ENCODE measurements at places on chromosomes 12 and 14.

- peak; percentile 38 for DNase-seq
Observed at GRCh38 chr12:122860040-122860853, 25.0 kb downstream of the HIP1R start.

GRCh38 chr12:92739113-92739512 is 36.3 kb downstream of the PLEKHG7 start:
- DNase-seq, result no peak

DNA sequence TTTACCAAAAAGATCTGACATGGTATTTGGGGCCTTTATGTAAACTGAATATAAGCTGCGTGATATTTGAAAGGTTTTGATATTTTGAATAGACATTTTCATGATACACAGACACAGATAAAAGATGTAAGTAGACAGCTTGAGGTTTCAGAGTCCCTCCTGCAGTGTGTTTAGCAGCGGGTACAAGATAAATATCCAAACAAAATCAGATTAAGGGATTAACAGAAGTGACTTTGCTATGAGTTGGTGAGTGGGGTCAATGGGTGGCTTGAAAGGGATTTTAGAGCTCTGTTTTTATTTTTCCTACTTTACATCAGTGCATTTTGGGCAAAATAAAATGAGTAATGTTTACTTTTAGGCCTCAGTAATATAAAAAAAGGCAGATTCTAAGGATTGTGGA is 84.1 kb downstream of the IGF1 start:
- no peak for DNase-seq

GRCh38 chr14:39315859-39316444 is 82.2 kb downstream of the MIA2 start:
- DNase-seq, result peak; percentile 34

DNA sequence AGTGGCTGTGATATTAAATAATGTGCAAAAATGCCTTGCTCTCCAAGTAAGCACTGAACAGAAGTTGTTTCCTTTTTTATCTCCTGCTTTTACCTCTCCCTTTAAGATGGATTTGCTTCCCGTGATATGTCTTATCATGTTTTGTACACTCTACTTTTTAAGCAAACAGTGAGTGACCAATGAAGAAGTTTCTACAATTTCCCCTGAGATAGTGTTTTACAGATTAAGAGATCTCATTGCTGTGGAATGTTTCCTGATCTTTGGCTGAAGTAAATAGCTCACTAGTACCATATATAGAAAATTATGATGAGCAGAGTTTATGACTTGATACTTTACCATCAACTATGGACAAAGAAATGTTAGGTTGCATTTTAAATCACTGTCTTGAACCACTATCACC is 184.8 kb upstream of the PDE3A start:
- no peak for DNase-seq

DNA sequence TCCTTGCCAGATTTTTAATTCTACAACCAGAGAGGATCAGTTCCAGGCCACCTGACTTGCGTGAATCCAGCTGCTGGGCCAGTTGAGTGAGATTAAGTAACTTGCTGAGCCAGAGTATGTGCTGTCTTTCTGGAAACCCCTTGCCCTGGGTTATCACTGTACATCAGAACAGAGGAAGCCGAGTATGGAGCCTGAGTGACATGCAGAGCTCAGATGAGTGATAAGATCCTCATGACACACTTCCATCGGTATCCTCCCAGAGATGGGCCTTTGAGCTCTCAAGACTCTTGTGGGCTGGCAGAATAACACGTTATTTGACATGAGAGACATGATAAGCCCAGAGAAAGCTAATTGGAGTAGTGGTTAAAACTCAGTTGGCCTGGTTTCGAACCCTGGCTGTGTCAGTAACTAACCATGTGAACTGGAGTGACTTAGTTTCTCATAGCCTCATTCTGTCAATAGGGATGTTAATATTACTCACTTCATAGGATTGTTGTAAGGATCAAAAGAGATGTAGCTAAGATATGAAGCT is 388.1 kb downstream of the ZFP36L1 start:
- no peak for DNase-seq

DNA sequence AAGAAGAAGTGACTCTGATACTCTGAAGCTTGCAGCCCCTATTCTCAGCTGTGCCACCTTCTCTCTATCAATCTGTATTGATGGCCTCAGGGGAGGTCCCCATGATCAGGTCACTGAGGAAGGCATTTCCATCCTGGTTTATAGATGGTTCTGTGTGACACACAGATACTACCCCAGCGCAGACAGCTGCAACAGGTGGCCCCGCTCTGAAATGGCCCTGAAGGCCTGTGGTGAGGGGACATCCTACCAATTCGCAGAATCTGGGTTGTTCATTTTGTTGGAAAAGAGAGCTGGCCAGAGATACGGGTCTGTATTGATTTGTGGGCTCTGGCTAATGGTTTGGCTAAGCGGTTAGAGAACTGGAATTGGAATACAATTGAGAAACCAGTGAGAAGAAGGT is 21.7 kb downstream of the DLK1 start:
- no peak for DNase-seq

- no peak for DNase-seq
Observed at GRCh38 chr14:65770681-65771080, 358.2 kb downstream of the FUT8 start.

- no peak for DNase-seq
Observed at GRCh38 chr12:113961921-113962710, 4.0 kb downstream of the RBM19 start.

- DNase-seq, result no peak
Observed at GRCh38 chr14:43938588-43939281, 568.3 kb downstream of the FSCB start.

- DNase-seq, result peak; percentile 29
Observed at GRCh38 chr12:12081836-12082497, 11.2 kb downstream of the BCL2L14 start.

- no peak for DNase-seq
Observed at GRCh38 chr14:50534997-50535396, 2.6 kb upstream of the MAP4K5 start.

- DNase-seq, result peak; percentile 11
Observed at GRCh38 chr14:100375266-100375962, 52.3 kb downstream of the SLC25A47 start.

GRCh38 chr14:80946797-80947196 is 5.3 kb upstream of the CEP128 start:
- DNase-seq, result no peak

GRCh38 chr14:88130057-88130432 is 125.1 kb downstream of the GPR65 start:
- no peak for DNase-seq

- DNase-seq, result no peak
Observed at GRCh38 chr14:64115401-64115800, 178.8 kb downstream of the ESR2 start.

DNA sequence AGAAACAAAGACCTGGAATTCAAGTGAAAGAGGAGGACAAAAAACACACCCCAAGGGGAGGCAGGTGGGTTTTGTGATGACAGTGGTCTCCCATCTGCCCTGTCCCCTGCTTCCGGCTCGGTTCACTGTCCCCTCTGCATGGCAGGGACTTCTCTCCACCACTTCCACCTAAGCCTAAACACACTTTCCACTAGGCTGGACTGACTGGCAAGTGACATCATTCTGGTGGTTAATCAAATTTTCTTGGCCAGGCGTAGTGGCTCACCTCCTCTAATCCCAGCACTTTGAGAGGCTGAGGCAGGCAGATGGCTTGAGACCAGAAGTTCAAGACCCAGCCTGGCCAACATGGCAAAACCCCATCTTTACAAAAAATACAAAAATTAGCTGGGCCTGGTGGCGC is 11.9 kb downstream of the PLEKHG6 start:
- no peak for DNase-seq

- DNase-seq, result peak; percentile 80
Observed at GRCh38 chr12:22656831-22657230, 31.9 kb downstream of the ETNK1 start.

DNA sequence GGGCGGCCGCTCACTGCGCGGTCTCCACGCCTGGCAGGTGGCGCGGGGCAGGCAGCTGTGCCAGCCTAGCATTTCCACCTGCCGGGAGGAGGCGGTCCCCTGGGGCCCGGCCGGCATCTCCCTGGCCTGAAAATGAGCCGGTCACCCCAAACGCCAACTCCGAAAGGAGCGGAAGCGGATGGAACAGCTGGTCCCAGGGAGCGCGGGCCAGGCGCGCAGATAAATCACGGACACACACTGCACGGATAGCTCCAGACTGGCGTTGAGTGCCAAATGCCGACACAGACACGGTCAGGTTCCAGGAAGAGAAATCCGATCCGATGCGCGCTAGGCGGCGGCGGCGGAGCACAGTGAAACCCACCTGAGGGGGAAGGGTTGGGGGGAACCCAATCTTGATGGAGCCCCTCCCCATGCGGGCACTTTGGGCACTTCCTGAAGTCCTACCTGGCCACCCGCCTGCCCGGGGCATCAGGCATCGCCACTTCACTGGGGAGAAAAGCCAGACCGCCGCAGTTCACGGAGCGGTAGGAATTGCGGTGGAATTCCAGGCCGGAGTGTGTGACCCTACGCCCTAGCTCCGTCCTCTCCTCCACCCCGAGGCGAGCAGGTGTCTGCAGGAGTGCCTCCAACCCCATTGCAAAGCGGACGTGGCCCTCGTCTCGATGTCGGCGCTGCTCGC is 624 bp upstream of the PLEKHD1 start:
- DNase-seq, result peak; percentile 43

DNA sequence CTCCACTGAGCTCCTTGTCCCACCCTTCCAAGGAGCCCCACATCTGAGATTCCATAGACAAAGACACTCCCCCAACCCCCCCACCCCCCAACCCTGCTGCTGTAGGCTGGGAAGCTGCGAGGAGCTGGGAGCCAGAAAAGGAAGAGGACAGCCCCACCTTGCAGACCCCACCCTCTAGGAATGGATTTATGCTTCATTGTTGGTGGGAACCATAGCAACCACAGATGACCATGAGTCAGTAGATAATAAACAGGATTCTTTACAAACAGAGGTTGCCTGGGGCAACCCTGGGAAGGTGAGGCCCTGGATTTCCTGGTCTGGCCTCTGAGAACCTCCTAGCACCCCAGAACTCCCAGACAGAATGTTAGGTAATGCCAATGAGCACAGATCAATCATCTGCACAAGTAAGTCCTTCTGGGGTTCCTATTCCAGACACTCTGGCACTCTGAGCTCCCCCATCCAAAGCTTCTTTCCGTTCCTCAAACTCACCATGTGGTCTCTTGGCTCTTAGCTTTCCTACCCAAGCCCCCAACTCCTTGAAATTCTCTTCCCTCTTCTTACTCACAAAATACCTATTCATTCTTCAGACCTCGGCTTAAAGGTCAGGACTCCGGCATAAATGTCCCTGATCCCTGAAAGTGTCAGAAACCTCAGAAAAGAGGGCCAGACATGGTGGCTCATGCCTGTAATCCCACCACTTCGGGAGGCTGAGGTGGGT is 15.2 kb upstream of the PLEKHG6 start:
- DNase-seq, result no peak

- DNase-seq, result no peak
Observed at GRCh38 chr14:93970965-93971634, 5.3 kb downstream of the ASB2 start.

DNA sequence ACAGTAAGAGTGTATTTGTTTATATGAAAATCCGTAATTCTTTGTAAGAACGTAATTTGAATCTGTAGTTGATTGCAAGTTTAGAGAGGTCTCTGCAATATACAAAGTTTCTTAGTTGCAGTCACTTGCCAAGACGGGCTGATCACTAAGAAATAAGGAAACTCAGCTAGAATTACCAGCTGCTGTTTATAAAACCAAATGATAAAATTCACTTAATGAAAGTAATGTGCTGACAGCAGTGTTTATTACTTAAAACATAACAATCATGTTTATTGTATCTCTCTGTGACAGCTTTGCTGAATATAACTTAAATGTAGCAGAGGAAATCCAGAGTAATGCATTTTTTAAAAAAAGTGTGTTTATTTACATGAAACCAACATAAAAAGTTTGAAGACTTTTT is 31.2 kb downstream of the SRGAP1 start:
- DNase-seq, result no peak

DNA sequence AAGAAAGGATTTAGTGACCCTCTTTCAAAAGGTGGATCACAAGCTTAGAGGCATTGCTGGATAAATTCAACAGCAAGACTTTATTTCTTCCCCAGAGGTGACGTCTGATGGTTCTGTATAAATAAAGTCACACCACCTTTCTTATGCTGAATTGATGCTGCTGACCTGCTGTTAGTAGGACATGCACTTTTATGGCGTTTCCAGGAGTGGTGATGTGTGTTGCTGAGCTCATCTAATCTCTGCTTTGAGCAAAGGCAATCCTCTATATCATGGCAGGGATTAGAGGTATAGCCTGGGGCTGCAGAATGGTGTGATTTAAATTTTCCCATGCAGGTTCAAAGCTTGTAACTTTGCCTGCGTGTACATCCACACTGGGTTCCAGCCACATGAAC is 94.9 kb downstream of the ETV6 start:
- no peak for DNase-seq

DNA sequence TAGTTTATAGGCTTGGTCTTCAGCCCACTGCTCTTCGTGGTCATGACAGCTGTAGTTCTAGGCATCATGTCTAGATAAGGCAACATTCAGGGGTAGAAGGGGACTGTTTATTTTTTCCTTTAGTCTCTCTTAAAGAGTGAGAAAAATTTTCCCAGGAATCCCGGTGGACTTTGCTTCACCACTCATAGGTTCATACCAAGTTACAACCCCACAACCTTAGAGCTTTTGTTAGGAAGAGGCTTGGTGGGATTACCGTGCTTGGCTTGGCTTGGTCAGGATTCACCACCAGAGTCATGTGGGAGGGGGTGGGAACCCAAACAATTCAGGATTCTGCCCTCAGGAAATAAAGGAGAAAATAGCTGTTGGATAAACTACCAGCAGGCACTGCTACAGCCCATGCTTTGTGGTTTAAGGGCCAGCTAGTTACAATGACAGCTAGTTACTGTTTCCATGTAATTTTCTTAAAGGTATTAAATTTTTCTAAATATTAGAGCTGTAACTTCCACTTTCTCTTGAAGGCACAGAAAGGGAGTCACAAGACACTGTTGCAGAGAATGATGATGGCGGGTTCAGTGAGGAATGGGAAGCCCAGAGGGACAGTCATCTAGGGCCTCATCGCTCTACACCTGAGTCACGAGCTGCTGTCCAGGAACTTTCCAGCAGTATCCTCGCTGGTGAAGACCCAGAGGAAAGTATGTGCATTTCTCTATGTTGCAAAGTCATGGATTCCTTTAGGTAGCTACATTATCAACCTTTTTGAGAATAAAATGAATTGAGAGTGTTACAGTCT is 25.9 kb upstream of the PAPLN start:
- no peak for DNase-seq

Data from NCI-H1105 treated with DMSO at 0.1 percent for 48 hours (cell line).